ENCODE measurements at places on chromosomes 7 and 10. TPM values are rescaled to one million over a fixed set of nuclear protein-coding genes. Genes with fewer than 3 reads are reported as not detected.

MSS51 gene
- 0.39 TPM for total RNA-seq

KDM7A gene
- total RNA-seq, result 3.4 TPM

AKR1D1 gene
- not detected for total RNA-seq

TUBAL3 gene
- not detected for total RNA-seq

OR2A42 gene
- not detected for total RNA-seq

GIMAP8 gene
- 0.39 TPM for total RNA-seq

TMEM176B gene
- not detected for total RNA-seq

UNCX gene
- not detected for total RNA-seq

PKD2L1 gene
- not detected for total RNA-seq

DRGX gene
- not detected for total RNA-seq

ADAMTS14 gene
- 0.08 TPM for total RNA-seq

TMEM184A gene
- 0.13 TPM for total RNA-seq

IMMP2L gene
- 8.4 TPM for total RNA-seq

Measured in epithelial cell of alveolus of lung (primary cell).